ENCODE measurements at places on chromosomes 5 and 9.

- DNase-seq: no peak
- no peak overlapping the region for H3K4me3 ChIP-seq
- H3K36me3 ChIP-seq: no peaks in the 10 kb centered on the region
Measured at GRCh38 chr5:132785365-132785764, 8.3 kb upstream of the SEPTIN8 start.

GRCh38 chr5:168890816-168891812 lies 311.9 kb upstream of the PANK3 start:
- DNase-seq: no peak
- H3K36me3 ChIP-seq: no peaks in the 10 kb centered on the region
- H3K27me3 ChIP-seq: no peaks in the 10 kb centered on the region
- H3K27ac ChIP-seq: no peak overlapping the region

GRCh38 chr5:42985129-42986037 lies 54.7 kb downstream of the ANXA2R start:
- H3K4me1 ChIP-seq: peaks cover 9% of the 10 kb centered on the region
- no peaks in the 10 kb centered on the region for H3K36me3 ChIP-seq
- no peak for DNase-seq
- H3K4me3 ChIP-seq: no peak overlapping the region
- no peak overlapping the region for H3K27ac ChIP-seq

- H3K4me1 ChIP-seq: no peaks in the 10 kb centered on the region
- no peaks in the 10 kb centered on the region for H3K27me3 ChIP-seq
- H3K27ac ChIP-seq: no peak overlapping the region
- no peak for DNase-seq
- H3K36me3 ChIP-seq: no peaks in the 10 kb centered on the region
Measured at GRCh38 chr5:39178171-39178570, 41.2 kb downstream of the FYB1 start.

- H3K36me3 ChIP-seq: no peaks in the 10 kb centered on the region
- H3K27me3 ChIP-seq: no peaks in the 10 kb centered on the region
- DNase-seq: peak; percentile 30
- no peak overlapping the region for H3K27ac ChIP-seq
- H3K4me1 ChIP-seq: peaks cover 4% of the 10 kb centered on the region
Measured at GRCh38 chr9:112810696-112811490, 60.3 kb downstream of the SNX30 start.

GRCh38 chr5:30450153-30450552 lies 743.3 kb upstream of the CDH6 start:
- no peaks in the 10 kb centered on the region for H3K36me3 ChIP-seq
- no peaks in the 10 kb centered on the region for H3K27me3 ChIP-seq
- no peak overlapping the region for H3K4me3 ChIP-seq
- peaks cover 9% of the 10 kb centered on the region for H3K4me1 ChIP-seq
- no peak overlapping the region for H3K27ac ChIP-seq
- DNase-seq: no peak

DNA sequence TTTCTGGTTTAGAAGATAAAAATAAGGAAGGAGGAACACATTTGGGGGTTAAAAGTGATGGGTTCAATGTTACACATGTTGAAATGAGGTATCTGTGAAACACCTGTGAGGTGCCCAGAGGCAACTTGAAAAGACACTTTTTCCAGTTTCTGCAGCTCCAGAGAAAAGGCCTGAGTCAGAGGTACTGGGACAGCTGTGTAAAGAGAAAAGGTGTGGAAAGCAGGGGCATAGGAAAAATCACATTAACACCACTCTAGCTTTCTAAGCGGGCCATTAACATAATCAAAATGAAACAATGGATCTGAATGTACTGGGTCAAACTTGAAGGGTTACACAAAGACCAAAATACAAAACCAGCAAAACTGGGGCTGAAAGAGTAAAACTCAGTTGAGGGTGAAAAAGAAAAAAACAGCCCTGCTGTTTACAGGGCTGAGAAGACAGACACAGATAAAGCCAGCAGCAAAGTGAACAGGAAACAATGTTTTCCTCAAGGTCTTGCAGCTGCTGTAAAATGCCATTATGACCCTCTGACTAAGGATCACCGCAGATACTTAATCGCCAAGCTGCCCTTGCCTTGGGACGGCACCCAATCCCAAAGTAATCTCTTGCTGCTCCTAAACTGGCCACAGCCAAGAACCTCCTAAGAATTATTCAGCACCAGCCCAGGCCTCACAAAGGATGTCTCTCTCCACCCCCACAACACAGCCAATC lies 104.7 kb downstream of the DROSHA start:
- H3K36me3 ChIP-seq: no peaks in the 10 kb centered on the region
- H3K4me3 ChIP-seq: no peak overlapping the region
- peaks cover 16% of the 10 kb centered on the region for H3K4me1 ChIP-seq

DNA sequence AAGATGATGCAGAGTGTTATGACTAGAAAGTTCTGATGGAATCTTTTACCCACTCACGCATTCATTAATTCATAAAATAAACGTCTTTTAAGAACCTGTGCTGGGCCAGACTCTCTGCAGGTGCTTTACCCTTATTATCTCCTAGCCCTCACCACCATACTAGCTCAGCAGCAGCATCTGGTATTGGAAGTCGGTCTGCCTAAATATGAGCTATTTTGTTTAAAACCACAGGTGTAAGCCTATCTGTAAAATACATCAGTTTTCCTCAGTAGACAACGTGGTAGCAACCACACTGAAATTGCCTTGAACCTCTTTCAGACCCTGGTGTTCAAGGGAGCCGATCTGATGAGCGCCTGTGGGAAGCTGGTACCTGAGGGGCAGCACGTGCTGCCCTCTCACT lies 69.4 kb downstream of the PPIC start:
- no peak overlapping the region for H3K4me3 ChIP-seq
- H3K27ac ChIP-seq: no peak overlapping the region
- no peak for DNase-seq
- no peaks in the 10 kb centered on the region for H3K36me3 ChIP-seq
- H3K27me3 ChIP-seq: no peaks in the 10 kb centered on the region

GRCh38 chr9:20312732-20313131 lies 309.6 kb downstream of the MLLT3 start:
- H3K4me3 ChIP-seq: no peak overlapping the region
- DNase-seq: no peak
- no peaks in the 10 kb centered on the region for H3K27me3 ChIP-seq
- peaks cover 7% of the 10 kb centered on the region for H3K4me1 ChIP-seq

GRCh38 chr9:68427216-68427977 lies 71.0 kb downstream of the PGM5 start:
- no peak overlapping the region for H3K4me3 ChIP-seq
- H3K27me3 ChIP-seq: peaks cover 16% of the 10 kb centered on the region
- DNase-seq: no peak
- H3K27ac ChIP-seq: no peak overlapping the region
- H3K36me3 ChIP-seq: no peaks in the 10 kb centered on the region

GRCh38 chr5:91277093-91277626 lies 106.0 kb downstream of the ARRDC3 start:
- H3K4me1 ChIP-seq: peaks cover 10% of the 10 kb centered on the region
- no peak overlapping the region for H3K4me3 ChIP-seq
- no peaks in the 10 kb centered on the region for H3K36me3 ChIP-seq

Data from GM23338 (cell line).